ENCODE measurements at places on chromosomes 7 and 10. TPM values are rescaled to one million over a fixed set of nuclear protein-coding genes. Genes with fewer than 3 reads are reported as not detected.

Gene CASTOR2
- 8.3 TPM for total RNA-seq

Gene PIK3CG
- 3.5 TPM for total RNA-seq

Gene HDAC9
- 5.0 TPM for total RNA-seq

Gene SHH
- under 0.01 TPM for total RNA-seq

Gene MMP21
- 0.22 TPM for total RNA-seq

Gene PNLIP
- not detected for total RNA-seq

Gene CHST15
- 105 TPM for total RNA-seq

Gene PRKAR2B
- total RNA-seq: 17.3 TPM

Gene ANKRD22
- not detected for total RNA-seq

Gene SLC39A12
- under 0.01 TPM for total RNA-seq

Gene SPDYE6
- total RNA-seq: not detected

Gene MMD2
- not detected for total RNA-seq

Gene GSDME
- total RNA-seq: 22.2 TPM

Gene ORAI2
- total RNA-seq: 57.7 TPM

Gene JCAD
- total RNA-seq: 46.2 TPM

Gene SHTN1
- 0.87 TPM for total RNA-seq

Gene SDK1
- total RNA-seq: 0.79 TPM

Gene FZD1
- total RNA-seq: 2.2 TPM

Gene MAGI2
- 0.44 TPM for total RNA-seq

Gene ASAH2
- 0.22 TPM for total RNA-seq

Gene EMX2
- total RNA-seq: not detected

Gene RAB19
- 0.22 TPM for total RNA-seq

Gene FGFBP3
- 0.40 TPM for total RNA-seq

Gene UCN3
- total RNA-seq: not detected

Gene ZEB1
- total RNA-seq: 49.7 TPM

Gene SUN3
- not detected for total RNA-seq

Gene MSMB
- total RNA-seq: not detected

Gene DPP6
- not detected for total RNA-seq

Gene TMEM178B
- not detected for total RNA-seq

Gene PDE6C
- total RNA-seq: not detected

Gene AGAP4
- 1.1 TPM for total RNA-seq

Gene PDLIM1
- total RNA-seq: 67.1 TPM

Gene CALML3
- total RNA-seq: not detected

Gene TMEM270
- total RNA-seq: not detected

Gene ADRA2A
- total RNA-seq: under 0.01 TPM

Gene SAMD9
- total RNA-seq: 12.5 TPM

Gene RAB11FIP2
- 5.0 TPM for total RNA-seq

Gene GNAT3
- not detected for total RNA-seq

Gene GPNMB
- total RNA-seq: under 0.01 TPM

Gene AFAP1L2
- total RNA-seq: under 0.01 TPM

Gene CYP26C1
- 0.44 TPM for total RNA-seq

Gene SSBP1
- 91.5 TPM for total RNA-seq

Gene PRLHR
- not detected for total RNA-seq

Gene KCTD7
- 3.5 TPM for total RNA-seq

Gene GATA3
- total RNA-seq: under 0.01 TPM

Gene CYP3A4
- total RNA-seq: not detected

Gene CH25H
- total RNA-seq: 4.4 TPM

Gene GIMAP1
- total RNA-seq: 16.7 TPM

Gene ZNF503
- total RNA-seq: 0.87 TPM

Data from lung microvascular endothelial cell (primary cell).